ENCODE measurements at places on chromosomes 7 and 10.

DNA sequence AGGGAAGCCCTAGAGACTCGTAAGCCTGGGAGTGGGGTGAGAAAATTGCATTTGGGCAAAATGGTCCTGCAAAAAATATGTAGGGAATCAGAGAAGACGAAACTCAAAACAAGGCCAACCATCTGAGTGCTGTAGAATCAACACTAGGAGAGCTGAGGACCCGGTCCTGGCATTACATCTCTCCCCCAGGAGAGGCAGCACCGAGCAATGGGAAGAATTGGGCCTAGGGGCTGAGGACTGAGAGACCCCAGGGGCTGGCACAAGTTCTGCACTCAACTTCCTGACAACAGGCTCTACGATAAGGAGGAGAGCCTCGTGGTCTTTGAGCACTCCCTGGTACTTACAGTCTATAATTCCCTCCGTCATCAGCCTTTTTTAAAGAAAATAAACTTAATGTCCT lies 47.6 kb downstream of the BPGM start:
- DNase-seq = no peak

GRCh38 chr10:100760726-100761125 lies 15.3 kb downstream of the PAX2 start:
- DNase-seq = no peak

- DNase-seq = no peak
Observed at GRCh38 chr7:95340491-95340890, 16.2 kb upstream of the PON1 start.

DNA sequence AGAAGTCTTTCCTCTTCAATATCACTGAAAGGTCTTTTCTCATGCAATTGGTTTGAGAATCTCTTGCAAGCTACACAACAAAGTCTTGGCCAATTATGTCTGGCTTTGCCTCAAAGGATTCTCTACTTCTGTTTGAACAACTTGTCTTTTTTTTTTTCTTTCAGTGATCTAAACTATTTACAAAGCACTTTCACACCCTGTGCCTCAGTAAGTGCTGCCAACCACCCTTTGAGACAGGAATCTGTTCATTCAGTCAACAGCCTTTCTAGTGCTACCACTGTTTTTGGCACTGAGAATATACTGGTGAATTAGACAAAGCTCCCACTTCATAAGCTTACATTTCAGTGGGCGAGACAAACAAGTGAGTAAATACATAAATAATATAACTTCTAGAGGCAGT lies 26.9 kb upstream of the SDK1 start:
- DNase-seq = no peak

DNA sequence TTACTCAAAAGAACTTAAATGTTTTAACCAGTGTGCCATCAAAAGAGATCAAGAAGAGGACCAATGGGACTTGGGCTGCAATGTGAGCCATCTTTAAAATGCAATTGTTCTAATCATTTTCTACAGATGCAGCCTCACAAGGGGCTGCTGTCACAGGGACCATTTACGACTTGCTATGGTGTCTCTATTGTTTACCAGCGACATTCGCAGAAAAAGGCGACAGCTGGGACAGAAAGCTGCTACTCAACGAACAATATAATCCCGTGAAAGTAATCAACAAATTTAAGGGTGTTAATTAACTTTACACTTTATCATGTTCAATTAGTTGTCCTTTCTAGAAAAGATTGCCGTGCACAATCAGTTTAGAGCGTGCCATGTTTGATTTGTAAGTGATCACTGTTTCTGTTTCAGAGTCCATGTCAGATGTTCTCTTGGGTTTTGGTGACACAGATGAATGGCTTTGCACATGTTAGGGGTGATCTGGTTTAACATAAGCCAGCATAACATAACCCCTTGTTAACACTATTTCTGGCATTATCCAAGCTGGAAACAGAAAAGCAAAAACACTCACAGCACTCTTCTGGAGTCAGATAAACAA lies 110.8 kb downstream of the HIBADH start:
- DNase-seq = no peak
